ENCODE measurements at places on chromosomes 6 and 20.

- no peak for DNase-seq
Measured at GRCh38 chr20:63006540-63007359, at the start of gene BHLHE23. Gene BHLHE23, minus strand, starts transcription at chr20:63006964. Its CDS starts 190 bp downstream, at chr20:63006774.

- DNase-seq: no peak
Measured at GRCh38 chr6:75089151-75089897, 116.5 kb downstream of the COL12A1 start.

GRCh38 chr6:105900125-105900937, 185.8 kb upstream of the PRDM1 start:
- DNase-seq: peak; percentile 80

DNA sequence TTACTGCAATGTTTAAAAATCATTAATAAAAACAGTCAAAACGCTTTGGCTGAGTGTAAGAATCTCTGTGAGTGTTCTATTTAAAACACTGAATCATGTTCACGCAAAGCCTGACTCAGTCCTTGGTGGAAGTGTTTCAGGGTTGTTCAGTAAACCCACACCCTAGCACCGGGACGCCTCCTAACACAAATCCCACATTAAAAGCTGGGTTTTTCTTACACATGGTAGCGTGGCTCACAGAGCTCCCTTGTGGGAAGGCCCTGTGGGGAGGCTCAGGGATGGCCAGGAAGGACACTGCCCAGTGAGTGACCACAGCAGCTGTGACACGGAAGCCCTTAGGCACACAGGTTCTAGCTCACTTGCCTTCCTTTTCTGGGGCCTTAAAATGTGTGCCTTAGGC, 80.2 kb downstream of the GMPR start:
- peak; percentile 80 for DNase-seq

GRCh38 chr20:33679758-33680485, 5.7 kb upstream of the NECAB3 start:
- no peak for DNase-seq

DNA sequence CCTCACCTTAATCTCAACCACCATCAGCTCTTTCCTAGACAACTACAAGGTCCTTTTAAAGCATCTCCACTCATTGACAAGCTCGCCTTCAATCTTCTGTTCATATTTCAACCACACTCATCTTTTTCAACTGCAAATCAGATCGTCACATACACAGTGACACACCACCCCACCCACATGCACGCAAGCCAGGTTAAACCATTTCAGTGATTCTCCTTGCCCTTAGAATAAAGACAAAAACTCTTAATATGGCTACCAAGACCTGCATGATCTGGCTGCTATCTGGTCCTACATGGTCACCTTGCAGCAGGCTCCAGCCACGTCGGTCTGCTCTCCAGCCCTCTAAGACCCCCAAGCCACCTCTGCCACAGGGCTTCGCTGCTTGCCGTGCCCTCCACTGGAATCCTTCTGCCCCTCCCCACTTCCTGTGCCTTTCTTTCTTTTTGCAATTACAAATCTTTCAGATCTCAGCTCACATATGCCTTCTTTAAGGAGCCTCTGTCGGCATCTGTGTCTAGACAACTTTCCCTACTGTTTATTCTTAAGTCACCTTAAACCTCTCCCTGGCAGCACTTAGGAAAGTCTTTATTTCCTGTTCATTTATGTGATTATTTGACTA, 507.3 kb upstream of the ARID1B start:
- no peak for DNase-seq

- DNase-seq: peak; percentile 69
Measured at GRCh38 chr6:108895571-108895970, 47.3 kb downstream of the ARMC2 start.

- DNase-seq: no peak
Measured at GRCh38 chr6:41216616-41217015, 11.5 kb upstream of the TREML4 start.

DNA sequence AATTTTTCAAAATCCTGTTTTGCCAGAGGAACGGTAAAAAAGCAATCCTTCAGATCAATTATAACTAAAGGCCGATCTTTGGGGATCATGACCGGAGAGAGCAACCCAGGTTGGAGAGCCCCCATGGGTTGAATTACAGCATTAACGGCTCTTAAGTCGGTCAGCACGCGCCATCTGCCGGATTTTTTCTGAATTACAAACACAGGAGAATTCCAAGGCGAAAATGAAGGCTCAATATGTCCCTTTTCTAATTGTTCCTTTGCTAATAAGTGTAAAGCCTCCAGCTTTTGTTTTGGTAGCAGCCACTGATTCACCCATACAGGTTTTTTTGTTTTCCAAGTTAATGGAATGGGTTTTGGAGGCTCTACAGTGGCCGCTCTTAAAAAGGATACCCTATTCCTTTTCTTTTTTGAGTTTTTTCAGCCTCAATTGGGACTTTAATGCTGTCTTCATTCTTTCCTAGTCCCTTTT, 16.9 kb upstream of the PTCRA start:
- peak; percentile 53 for DNase-seq

- DNase-seq: no peak
Measured at GRCh38 chr20:12999201-12999600, 9.6 kb upstream of the SPTLC3 start.

GRCh38 chr6:16174416-16175078, 45.7 kb downstream of the MYLIP start:
- no peak for DNase-seq

DNA sequence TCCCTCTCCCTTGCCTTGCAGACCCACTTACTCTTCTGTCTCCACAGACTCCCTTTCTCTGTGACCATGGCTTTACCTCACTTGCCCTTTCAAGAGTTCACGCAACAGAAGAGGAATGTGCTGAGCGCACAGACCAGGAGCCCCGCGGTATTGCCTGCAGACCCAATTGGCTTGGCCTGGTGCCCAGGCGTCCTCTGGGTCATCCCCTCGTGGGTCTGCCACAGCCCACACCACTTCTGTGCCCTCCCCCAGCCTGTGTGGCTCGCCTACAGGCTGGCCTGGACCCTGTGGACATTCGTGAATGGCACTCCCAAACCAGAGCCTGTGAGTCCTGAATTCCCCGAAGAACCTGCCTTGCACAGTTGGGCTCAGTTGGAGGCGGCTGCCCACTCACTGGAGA, 15.3 kb upstream of the NINL start:
- no peak for DNase-seq

GRCh38 chr6:52696418-52696817, 25.5 kb downstream of the TMEM14A start:
- DNase-seq: no peak

DNA sequence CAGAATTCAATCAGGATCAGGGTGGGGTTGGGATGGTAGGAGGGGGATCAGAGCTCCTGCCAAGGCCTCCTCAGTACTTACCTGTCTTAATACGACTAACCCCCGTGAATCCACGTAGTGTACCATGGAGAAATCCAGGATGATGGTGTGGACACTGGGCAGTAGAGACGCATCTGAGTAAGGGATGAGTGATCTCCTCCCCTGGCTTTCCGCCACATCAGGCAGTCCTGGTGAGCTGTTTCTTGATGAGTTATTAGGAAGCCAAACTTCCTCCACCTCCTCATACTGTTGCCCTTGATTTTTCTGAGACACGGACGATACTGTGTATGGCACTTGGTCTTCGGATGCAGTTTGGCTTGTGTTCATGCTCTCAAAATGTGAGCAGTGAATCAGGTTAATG, 34.2 kb upstream of the SRPK1 start:
- peak; percentile 83 for DNase-seq

DNA sequence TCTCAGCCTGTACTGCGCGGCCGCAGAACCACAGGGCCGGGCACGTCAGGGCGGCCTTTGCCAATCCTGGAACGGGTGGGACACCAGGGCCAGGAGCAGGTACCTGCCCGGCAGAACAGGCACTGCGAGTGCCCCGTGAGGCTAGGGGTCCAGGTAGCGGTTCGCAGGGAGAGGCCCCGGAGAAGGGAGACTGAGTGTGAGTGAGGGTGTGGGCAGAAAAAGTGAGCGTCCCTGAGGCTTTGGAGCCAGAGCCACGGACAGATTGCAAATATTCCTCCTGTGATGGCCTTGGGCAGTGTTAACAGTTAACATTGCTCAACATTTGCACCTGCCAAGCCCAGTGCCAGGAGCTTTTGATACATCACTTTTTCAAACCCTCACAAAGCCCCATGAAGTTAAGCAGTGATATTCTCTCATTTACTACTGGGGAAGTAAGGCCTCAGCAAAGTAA, 491 bp downstream of the GNMT start:
- no peak for DNase-seq

GRCh38 chr6:15575357-15576033, 87.3 kb downstream of the DTNBP1 start:
- no peak for DNase-seq

GRCh38 chr20:48604936-48605335, 222.9 kb downstream of the PREX1 start:
- no peak for DNase-seq

- no peak for DNase-seq
Measured at GRCh38 chr6:39471954-39472659, 149.6 kb upstream of the KCNK16 start.

GRCh38 chr6:5093231-5094015, 8.3 kb downstream of the PPP1R3G start:
- no peak for DNase-seq

- DNase-seq: peak; percentile 78
Measured at GRCh38 chr6:108581237-108581931, 20.7 kb downstream of the FOXO3 start.

GRCh38 chr20:13301596-13301995, 80.5 kb downstream of the ISM1 start:
- DNase-seq: no peak

GRCh38 chr6:146357578-146358430, 185.8 kb upstream of the RAB32 start:
- peak; percentile 92 for DNase-seq

DNA sequence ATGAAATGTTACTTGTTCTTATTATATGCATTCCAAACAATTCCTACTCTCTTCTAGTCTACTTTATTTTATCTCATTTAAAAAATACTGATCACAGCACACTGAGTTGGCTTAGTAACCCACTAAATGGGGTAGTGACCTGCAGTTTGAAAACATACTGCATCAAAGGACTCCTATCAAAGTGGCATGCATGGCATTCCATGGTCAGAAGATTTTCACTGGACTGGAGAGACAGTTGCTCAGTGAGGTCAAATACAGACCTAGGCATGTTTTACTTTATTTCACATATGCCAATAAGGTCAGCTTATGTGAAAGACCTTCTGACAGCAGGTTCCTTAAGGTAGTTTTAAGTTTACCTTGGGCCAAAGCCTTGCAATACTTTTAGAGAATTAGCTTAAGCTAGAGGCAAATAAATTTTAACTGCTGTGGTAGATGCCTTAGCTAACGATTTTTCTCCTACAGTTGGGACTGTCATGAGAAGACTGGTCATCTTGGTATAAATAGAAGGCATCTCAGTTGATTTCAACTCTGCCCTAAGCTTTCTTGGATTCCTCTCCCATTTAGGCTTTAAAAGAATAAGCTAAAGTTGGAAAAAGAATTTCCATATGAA, 35.1 kb downstream of the TPD52L1 start:
- no peak for DNase-seq

DNA sequence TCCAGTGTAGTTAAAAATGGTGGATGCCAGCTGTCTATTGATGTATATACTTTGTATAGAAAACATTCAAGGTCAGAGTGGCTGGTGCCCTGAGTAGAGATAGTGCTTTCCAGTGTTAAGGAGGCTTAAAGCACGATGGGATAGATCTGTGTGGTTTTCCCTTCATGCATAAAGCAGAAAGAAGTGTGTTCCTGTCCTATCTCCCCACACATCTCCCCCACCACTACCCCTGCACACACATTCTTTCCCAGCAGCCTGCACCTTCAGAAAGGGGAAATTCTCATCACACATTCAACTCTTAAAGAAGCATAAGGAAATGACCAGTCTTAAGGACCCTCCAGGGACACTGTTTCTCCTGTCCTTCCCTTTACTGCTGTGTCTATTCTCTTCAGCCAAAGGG, 221.7 kb upstream of the TAB2 start:
- no peak for DNase-seq
